ENCODE measurements at places on chromosomes 4 and X.

DNA sequence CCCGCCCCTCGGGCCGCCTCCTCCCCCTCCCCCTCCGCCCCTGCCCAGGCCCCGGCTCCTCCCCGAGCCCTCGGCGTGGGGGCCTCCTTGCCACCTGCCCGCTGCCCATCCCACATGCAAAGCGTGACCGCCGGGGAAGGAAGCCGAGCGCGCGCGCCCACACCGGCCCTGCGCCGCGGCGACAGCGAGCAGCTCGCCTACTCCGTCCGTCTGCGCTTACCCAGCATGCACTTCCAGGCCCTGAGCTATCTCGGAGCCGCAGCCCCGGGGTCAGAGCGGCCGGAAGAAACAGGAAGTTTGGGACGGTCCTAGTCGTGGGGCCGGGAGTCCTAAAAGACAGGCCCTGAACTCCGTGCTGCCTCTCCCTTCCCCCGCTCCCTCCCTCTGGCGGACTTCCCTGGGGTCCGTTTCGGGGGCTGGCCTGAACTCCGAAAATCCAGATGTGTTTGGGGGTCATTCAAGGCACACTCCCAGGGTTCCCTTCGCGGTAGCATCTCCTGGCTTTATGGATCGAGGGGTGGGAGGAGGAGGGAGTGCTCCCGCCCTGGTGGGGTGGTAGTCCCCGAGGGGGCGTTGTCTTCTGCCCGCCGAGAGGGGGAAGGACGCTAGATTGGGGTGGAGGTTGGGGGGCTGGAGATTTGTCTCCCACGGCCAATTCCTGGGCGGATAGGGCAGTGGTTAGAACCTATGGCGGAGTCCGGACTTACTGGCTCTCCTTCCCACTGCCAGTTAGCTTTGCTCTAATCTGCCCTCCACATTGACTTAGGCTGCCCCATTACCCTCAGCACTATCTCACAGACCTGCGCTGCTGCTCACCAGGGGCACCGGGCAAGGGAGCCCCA is 25.0 kb upstream of the BCORL1 start:
- peak; percentile 71 for DNase-seq

DNA sequence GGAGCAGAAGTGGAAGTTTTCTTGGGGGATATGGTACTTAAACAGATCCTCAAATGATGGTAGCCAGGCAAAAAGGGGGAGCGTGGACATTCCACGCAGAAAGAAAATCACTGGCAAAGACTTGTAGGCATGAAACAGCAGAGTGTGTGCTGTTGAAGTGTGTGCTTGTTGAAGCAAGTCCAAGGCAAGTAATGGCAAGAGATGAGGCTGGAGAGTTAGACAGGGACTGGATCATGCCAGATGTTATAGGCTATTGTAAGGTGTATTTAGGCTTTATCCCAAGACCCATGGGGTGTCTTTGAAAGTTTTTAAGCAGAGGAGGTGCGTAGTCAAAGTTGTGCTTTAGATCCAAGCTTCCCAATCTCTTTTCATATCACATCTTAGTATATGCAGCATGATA is 124.5 kb downstream of the MBNL3 start:
- no peak for DNase-seq

DNA sequence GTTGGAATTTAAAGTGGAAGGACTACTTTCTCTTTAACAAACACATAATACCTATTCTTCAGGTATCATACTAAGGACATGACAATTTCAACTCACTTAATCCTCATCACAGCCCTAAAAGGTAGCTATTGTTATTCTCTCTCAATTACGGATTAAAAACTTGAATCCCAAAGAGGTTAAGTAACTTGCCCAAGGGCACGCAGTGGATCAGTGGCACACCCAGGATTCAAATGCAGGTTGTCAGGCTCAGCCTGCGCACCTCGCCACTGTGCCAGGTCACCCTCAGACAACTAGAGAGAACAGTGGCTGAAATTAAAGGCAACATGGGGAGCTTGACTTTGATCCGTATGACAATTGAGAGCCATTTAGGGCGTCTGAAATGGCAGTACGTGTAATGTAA is 67.6 kb downstream of the MFAP3L start:
- DNase-seq, result no peak

GRCh38 chr4:27024805-27025204 is 164.2 kb downstream of the STIM2 start:
- DNase-seq, result no peak

- peak; percentile 71 for DNase-seq
Observed at GRCh38 chr4:55947912-55948725, 626 bp upstream of the CEP135 start.

DNA sequence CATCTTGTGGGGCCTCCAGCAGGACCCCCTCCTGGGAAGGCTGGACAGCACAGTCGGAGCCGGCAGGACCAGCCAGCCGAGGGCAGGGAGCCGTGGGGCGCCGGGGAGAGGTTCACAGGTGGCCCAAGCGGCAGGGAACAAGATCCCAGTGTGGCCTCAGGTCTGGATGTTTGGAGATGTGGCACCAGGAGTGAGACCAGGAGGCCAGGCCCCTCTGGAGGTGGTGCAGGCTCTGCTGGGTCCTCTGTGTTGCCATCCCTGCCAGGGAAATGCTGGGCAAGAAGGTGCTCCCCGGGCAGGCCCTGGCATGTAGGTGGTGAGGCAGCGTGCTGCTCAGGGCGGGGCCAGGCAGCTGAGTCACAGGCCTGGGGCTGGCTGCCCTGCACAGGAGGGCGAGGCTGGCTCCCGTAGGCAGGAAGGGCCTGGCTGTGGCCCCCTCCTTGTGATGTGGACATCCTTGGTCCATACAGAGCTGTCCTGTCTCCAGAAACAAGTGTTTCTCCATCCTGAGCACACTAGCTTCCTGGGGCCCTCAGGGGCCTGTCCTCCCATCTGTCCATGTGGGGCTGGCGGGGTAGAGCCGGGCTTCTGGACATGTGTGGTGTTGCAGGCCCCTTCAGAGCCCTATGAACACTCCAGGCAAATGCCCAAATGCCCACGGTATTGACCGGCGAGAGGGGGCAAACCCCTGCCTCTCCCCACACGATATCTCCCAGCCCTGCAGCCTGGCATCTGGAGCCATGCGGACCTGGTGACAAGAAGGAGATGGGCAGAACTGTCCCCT is 4.8 kb upstream of the HGFAC start:
- peak; percentile 89 for DNase-seq

DNA sequence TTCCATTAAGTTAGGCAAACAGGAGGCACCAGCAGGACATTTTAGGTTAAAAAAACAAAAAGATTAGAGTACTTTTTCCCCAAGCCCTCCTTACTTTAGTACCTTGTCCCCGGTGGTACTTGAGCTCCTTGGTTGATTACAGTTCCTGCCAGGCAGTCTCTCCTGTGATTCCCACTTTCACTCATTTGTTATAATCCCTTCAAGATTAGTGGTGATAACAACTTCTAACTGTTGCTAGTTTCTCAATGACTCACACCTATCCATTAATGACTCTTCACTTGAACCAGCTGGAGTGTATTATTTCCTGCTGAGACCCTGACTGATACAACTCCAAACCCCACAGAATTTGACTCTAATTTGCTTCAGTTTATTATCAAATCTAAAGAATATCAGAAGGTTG is 765.0 kb upstream of the DIAPH2 start:
- DNase-seq, result no peak

- DNase-seq, result peak; percentile 28
Observed at GRCh38 chr4:123235431-123235830, 161.2 kb upstream of the SPRY1 start.

DNA sequence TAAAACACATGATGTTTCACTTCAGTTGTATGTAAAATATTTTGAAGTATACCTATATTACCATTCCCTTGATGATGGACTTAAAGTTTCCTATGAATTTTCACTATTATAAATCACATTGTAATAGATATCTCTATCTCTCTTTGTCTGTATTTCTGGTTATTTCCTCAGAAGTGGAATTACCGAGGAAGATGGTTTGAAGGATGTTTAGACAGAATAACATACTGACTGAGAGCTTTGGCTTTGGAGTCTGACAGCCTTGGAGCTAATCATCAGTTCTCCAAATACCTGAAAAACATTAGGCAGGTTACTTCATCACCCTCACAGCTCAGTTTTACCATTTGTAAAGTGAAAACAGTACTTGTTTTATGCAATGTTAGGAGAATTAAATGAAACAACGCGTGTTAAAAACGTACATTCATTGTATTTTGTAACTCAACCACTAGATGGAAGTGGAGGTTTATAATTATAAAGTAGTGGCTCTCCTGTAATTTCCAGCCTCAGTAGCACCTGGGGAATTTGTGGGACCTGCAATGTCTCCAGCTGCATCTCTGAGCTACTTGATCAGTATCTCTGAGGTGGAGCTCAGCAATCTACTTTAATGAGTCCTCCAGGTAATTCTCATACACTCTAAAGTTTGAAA is 14.3 kb downstream of the JCHAIN start:
- DNase-seq, result peak; percentile 57

GRCh38 chr4:185892165-185892564 is 80.2 kb upstream of the SORBS2 start:
- DNase-seq, result peak; percentile 24

- DNase-seq, result no peak
Observed at GRCh38 chr4:5843573-5844530, 49.0 kb downstream of the CRMP1 start.

DNA sequence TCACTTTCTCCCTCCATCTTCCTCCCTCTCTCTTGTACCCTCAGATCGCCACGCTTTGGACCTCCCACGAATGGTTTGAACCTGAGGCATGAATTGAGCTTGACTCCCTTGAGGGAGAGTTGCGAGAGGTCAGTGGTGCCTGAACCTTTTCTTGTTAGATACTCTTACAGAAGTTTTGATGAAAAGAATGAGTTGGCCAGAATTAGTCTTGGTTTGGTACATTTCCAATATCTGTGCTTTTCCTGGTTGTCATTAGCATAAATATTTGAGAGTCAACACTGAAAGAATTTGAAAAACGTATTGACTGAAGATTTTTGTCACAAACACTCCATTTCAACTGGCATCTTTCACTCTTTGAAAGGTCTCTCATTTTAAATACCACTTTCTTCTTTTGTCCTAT is 510.6 kb upstream of the DIPK2B start:
- DNase-seq, result no peak

DNA sequence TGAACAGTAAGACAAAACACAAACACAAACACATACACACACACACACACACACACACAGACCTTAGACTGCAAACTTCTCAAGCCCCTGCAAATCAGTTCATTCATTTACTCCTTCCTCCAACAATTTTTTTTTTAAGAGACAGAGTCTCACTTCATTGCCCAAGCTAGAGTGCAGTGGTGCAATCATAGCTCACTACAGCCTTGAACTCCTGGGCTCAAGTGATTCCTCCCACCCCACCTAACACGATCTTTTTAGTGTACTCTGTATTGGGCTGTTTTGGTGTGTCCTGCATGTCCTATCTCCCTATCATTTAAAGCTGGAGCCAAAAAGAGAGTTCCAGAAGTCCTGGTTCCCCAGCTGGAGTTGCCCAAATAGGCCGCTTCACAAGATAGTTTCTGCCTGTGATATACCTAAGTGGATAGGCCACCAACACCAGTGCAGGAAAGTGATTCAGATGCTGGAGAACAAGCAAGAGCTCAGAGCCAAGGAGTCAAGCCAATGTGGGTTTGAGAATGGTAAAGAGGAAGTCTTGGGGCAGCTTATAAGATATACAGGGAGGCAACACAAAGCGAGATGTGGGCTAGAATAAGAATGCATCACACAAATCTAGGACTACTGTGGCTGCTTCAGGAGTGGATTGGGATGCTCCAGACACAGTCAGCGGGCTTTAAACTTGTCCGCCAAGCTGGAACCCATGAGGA is 85.4 kb upstream of the RAPGEF2 start:
- no peak for DNase-seq

- no peak for DNase-seq
Observed at GRCh38 chr4:75434105-75434504, 80.1 kb downstream of the RCHY1 start.

DNA sequence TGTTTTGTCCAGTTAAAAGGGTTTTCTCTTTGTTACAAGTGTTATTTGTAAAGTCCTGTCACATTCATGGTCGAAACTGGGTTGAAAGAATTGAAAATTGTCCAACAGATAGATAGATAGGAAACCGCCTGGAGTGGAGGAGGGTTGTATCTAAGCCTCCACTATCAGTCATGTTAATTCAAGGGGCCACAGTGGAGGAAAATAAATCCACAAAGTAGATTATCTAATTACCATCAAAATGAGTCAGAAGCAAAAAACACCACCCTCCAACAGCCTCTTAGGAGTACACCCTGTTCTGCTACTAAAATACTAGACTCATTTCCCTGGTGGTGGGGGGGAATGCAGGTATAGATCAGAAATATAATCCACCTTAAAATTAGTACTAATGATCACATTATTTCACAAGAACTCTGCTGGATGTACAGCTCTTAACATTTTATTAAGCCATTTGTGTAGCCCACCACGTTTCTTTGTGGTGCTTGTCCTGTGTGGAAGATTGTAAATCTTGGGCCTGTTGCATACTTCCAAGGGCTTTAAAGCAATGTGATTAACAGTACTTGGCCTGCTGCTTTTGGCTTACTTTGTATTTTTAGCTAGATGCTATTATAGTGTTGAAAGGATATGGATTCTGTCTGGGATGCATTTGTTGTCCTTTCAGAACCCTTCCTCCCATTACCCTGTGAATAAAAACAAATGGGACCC is 26.8 kb downstream of the RBBP7 start:
- no peak for DNase-seq

GRCh38 chr4:108107101-108107500 is 61.6 kb downstream of the LEF1 start:
- DNase-seq, result no peak

DNA sequence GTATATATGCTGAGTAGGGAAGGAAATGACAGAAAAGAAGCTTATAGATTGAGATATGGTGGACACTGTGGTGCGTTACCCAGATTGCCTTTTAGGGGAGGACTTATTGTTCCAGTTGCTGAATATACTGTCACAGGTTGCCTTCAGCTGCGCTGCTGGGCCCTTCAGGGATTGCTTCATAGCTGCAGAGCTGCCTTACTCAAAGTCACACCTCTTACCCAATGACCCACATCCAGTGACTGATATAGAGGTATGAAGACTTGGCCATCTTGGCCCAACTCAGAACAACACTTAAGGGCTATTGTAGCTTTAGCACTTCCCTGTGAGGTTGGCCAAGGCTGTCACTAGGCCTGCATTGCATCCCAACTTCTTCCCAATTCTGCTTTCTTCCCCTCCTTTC is 63.4 kb upstream of the TMEM164 start:
- no peak for DNase-seq
